Cerebellar nuclear complex (tissue), 1 donor: ENCODE measurements at places on chromosomes 3 and 15.

GRCh38 chr3:65960087-65960486 lies 78.6 kb downstream of the MAGI1 start:
- DNase-seq: no peak

DNA sequence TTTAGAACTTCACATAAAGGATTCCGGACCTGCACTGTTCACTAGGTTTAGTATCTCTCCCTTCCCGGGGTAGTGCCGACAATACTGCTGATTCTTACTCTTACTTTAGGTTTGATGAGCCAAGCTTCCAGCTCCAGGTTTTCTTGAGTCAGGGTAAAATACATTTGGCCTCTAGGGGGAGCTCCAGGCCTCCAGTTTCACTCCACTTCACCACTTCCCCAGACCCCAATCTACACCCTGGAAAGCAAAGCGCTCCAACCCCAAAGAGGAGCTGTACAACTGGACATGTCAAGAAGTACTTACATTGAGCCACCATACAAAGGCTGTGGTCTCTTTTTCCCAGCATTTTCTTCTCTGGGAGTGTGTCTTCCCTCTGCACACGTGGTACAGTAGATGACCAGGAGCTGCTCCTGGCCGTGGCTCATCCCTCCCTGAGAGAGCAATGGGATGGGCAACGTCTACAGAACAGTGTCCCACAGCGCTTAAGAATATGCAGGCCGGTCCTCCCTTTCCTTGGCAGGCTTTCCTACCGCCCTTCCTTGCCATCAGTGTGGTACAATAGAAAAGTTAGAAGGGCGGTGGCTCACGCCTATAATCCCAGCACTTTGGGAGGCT lies 93.9 kb upstream of the CCDC80 start:
- DNase-seq: no peak

- no peak for DNase-seq
Measured at GRCh38 chr3:136495213-136495612, 245.1 kb downstream of the PCCB start.

DNA sequence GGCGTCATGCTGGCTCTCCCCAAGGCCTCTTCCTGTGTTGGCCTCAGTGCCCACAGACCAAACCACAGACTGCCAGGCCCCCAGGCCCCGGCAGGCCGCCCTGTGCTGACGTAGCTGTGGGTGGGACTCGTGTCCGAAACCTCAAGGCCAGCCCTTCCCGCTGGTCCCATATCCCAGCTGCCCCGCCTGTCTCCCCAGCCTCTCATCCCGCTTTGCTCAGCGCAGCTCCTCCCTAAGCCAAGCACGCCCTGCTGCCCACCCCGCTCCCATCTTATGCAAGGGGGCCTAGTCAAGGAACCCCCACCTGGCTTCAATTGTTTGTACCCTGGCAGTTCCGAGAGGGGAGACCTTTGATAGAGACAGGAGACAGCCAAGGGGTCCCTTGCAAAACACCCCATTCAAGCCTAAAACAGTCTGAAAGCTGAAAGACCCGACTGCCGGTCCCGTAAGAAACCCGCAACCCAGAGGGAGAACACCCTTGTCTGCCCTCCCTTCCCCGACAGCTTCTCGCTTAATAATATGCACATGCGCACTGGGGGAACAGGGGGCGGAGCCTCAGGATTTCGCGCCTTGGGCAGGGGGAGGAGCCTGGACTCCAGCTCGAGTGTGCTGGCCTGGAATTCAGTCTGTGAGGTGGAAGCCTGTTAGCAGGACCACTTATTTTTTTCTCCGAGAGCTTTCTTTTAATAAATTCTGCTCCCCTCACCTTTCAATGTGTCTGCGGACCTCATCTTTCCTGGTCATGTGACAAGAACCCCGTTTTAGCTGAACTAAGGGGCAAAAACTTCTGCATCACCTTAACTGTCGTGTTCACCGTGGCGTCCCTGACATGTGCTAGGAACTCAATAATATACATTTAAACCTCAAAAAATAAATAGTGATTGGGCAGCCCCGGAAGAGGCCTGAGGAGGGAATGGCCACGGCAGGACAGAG lies 17.2 kb downstream of the TNFAIP8L3 start:
- DNase-seq: no peak

GRCh38 chr15:76953913-76954312 lies 22.4 kb downstream of the RCN2 start:
- DNase-seq: no peak
